ENCODE measurements at places on chromosomes 6 and 20. TPM values are rescaled to one million over a fixed set of nuclear protein-coding genes. Genes with fewer than 3 reads are reported as not detected.

DNA sequence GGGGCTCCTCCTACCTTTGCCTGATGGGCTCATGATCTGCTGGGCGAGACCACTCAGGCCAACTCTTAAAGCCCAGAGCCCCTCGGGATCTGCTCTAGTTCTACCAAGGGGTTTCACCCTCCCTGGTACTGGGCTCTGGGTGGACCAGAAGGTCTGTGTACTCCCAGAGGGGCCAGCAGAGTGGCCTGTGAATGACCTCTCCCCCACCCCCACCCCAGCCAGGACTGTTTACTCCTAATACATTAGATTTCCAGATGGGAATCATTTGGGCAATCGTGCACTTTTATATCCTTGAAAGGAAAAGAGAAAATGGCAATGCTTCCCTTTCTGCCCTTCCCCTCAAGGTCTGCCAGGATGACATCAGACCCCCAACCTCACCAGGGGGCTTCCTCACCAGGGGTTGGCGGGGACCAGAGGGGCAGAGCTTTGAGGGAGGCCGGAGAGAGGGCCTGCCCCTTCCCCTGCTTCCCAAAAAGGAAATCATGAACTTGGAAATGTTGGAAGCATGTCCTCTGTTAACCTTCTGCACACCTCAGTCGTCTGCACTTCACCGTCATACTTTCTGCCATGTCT is 37.1 kb upstream of the PMEPA1 start:
- no peak overlapping the region for H3K27ac ChIP-seq
- H3K4me3 ChIP-seq, result no peak overlapping the region
- no peaks in the 10 kb centered on the region for H3K36me3 ChIP-seq
- peaks cover 12% of the 10 kb centered on the region for H3K4me1 ChIP-seq
- H3K27me3 ChIP-seq, result peaks cover 6% of the 10 kb centered on the region

GRCh38 chr20:37800618-37801017 is 102.3 kb upstream of the VSTM2L start:
- no peaks in the 10 kb centered on the region for H3K27me3 ChIP-seq
- no peak for DNase-seq
- H3K4me1 ChIP-seq, result peaks cover 22% of the 10 kb centered on the region
- H3K27ac ChIP-seq, result no peak overlapping the region
- H3K36me3 ChIP-seq, result peaks cover 15% of the 10 kb centered on the region

DNA sequence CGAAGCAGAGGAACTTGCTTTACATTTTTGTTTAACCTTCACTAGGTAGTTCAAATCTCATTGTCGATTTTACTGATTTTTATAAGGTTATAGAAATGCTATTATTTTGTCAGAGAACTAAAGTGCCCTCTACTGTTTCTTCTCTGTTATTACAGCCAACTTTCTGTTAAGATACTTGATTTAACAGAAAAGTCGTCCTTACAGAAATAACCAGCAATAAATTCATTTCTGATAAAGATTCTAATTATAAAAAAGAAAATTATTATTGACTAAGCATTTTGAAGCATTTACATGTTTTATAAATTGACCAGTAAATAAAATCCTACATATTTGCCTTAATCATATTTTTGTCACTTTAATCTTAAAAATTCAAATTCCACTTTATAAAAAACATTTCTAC is 60.8 kb downstream of the OGFRL1 start:
- H3K27ac ChIP-seq, result no peak overlapping the region
- peak; percentile 49 for DNase-seq
- H3K36me3 ChIP-seq, result no peaks in the 10 kb centered on the region
- no peak overlapping the region for H3K4me3 ChIP-seq

Gene MYLK2
- total RNA-seq, result 0.12 TPM

GRCh38 chr20:48451401-48451800 is 376.4 kb downstream of the PREX1 start:
- no peak overlapping the region for H3K27ac ChIP-seq
- H3K27me3 ChIP-seq, result no peaks in the 10 kb centered on the region
- no peaks in the 10 kb centered on the region for H3K4me1 ChIP-seq
- H3K36me3 ChIP-seq, result no peaks in the 10 kb centered on the region
- no peak for DNase-seq

GRCh38 chr6:150713931-150714330 is 114.2 kb downstream of the PLEKHG1 start:
- H3K27me3 ChIP-seq, result no peaks in the 10 kb centered on the region
- no peaks in the 10 kb centered on the region for H3K4me1 ChIP-seq
- H3K36me3 ChIP-seq, result no peaks in the 10 kb centered on the region
- no peak overlapping the region for H3K4me3 ChIP-seq
- DNase-seq, result no peak
- H3K27ac ChIP-seq, result no peak overlapping the region

DNA sequence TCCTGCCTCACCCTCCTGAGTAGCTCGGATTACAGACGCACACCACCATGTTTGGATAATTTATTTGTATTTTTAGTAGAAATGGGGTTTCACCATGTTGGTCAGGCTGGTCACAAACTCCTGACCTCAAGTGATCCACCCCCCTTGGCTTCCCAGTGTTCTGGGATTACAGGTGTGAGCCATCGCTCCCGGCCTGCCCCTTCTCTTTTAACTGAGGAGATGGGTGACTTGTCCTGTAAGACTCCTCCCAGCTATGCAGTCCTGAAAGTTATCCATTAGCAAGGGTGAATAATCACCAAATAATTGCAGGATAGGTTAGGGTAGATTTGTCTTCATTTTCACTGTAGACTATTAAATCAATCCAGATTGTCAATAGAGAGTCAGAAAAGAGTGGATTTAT is 40.5 kb upstream of the JARID2 start:
- no peaks in the 10 kb centered on the region for H3K36me3 ChIP-seq
- no peaks in the 10 kb centered on the region for H3K4me1 ChIP-seq
- DNase-seq, result no peak
- no peaks in the 10 kb centered on the region for H3K27me3 ChIP-seq
- H3K4me3 ChIP-seq, result no peak overlapping the region

DNA sequence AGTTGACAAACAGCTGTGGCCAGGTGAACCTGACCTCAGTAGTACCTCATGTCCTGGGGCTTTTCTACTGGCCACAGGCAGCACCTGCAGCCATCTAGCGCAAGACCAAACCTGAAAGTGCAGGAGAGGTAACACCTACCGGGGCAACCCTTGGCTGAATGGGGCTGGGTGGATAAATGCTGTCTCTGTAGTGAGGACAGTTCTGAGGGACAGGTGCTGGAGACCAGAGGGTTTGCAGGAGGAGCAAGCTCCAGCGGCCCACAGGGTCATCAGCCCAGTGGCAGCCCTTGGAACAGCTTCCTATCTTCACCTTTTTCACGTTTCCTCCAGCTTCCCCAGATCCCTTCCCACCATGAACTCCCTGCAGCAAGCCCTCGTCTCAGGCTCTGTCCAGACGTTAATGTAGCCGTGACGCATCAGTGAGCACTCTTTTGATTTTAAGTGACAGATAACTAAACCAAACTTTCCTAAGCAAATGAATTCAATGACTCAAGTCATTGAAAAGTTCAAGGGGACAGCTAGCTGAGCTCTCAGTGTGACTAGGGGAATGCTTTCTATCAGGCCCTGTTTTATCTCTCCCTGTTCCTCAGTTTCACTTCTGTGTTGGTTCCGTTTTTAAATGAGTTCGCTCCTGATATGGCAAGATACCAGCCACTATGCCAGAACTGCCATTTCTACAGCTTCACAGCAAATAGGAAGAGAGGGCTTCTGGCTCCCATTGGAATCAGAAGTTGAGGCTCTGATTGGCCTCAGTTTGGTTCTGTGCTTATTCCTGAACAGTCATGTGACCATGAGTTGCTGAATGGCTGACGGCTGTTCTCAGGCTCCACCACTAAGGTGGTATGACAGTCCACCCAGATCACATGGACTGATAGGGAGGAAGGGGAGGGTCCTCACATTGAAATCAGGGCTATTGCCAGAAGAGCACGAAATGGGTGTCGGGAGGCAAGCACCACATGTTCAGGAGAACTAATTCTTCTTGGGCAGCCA is 12.1 kb upstream of the PFDN4 start:
- no peaks in the 10 kb centered on the region for H3K27me3 ChIP-seq
- H3K36me3 ChIP-seq, result no peaks in the 10 kb centered on the region
- H3K27ac ChIP-seq, result no peak overlapping the region
- H3K4me3 ChIP-seq, result no peak overlapping the region

Gene UBD
- total RNA-seq, result not detected

DNA sequence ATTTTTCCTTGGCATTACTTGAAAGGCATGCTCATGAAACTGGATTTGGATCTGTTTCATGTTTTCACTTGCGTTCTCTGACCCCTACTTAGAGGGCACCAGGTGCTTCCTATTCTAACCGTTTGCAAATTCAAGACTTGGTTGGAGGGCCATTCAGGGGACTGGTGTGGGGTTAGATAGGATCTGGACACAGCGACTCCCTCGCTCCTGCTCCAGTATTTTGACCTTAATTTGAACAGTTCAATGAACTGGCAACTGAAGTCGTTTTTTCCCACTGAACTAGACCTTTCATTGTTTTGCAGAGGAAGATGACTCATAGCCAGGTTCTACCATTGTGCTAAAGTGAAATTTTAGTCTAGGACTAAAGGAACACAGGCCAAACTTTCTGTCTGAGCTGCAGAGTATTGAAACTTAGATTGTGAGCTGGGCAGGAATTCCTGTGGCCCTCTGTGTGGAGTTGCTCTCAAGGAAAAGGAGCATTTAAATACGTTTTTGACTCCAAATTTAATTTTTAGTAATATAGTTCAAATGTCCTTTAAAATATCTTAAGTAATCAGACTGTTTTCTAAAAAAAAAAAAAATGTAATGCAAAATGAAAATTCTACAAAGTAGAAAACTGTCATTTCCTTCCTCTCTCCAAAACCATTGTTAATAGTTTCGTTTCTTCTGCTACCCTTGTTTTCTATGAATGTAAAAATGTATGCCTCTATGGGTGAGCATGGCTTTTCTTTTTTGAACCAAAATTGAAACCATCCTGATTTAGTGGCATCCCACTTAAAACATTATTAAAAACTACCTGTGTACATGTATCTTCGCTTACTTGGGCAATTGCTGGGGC is 64.8 kb downstream of the UTRN start:
- peak overlapping the region; percentile 87 for H3K27ac ChIP-seq
- no peak for DNase-seq
- H3K27me3 ChIP-seq, result no peaks in the 10 kb centered on the region
- peaks cover 83% of the 10 kb centered on the region for H3K4me1 ChIP-seq
- peak overlapping the region; percentile 17 for H3K4me3 ChIP-seq

GRCh38 chr6:3748208-3749066 is 3.1 kb downstream of the PXDC1 start:
- H3K36me3 ChIP-seq, result no peaks in the 10 kb centered on the region
- no peak overlapping the region for H3K4me3 ChIP-seq
- H3K4me1 ChIP-seq, result peaks cover 19% of the 10 kb centered on the region
- DNase-seq, result peak; percentile 54
- H3K27ac ChIP-seq, result no peak overlapping the region

Gene KCNQ2
- total RNA-seq, result not detected

Gene GTSF1L
- not detected for total RNA-seq

DNA sequence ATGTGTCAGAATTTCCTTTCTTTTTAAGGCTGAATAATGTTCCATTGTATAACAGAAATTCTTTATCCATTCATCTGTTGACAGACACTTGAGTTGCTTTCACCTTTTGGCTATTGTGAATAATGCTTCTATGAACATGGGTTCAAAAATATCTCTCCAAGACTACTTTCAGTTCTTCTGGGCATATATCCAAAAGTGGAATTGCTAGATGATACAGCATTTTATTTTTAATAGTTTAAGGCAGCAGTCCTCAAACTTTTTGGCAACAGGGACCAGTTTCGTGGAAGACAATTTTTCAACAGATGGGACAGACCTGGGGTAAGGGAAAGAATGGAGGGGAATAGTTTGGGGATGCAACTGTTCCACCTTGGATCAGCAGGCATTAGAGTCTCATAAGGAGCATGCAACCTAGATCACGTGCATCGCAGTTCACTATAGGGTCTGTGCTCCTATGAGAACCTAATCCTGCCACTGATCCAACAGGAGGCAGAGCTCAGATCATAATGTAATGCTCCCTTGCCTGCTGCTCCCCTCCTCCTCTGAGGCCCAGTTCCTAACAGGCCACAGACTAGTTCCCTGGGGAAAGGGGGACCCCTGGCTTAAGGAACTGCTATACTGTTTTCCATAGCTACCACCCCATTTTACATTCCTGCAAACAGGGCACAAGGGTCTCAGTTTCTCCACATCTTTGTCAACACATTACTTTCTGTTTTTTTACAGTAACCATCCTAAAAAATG is 239.9 kb upstream of the RNF217 start:
- no peaks in the 10 kb centered on the region for H3K27me3 ChIP-seq
- no peak for DNase-seq
- no peaks in the 10 kb centered on the region for H3K36me3 ChIP-seq
- no peak overlapping the region for H3K4me3 ChIP-seq

DNA sequence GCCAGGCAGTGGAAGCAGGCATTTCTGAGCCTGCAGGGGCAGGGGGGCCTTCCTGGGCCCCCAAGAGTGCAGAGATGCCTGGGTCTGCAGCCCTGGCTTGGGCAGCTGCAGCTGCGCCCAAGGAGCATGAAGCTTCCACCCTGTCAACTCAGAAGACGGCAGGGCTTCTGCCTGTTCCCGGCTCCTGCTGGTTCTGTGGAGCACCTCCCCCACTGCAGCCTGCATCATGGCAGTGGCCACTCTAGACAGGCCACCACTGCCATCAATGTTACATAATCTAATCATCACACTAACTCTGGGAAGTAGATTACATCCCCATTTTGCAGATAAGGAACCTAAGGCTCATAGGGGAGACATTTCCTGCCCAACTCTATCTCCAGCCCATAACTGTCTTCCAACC is 21.1 kb upstream of the TOP1 start:
- H3K27me3 ChIP-seq, result no peaks in the 10 kb centered on the region
- H3K36me3 ChIP-seq, result no peaks in the 10 kb centered on the region
- DNase-seq, result no peak
- no peak overlapping the region for H3K4me3 ChIP-seq

DNA sequence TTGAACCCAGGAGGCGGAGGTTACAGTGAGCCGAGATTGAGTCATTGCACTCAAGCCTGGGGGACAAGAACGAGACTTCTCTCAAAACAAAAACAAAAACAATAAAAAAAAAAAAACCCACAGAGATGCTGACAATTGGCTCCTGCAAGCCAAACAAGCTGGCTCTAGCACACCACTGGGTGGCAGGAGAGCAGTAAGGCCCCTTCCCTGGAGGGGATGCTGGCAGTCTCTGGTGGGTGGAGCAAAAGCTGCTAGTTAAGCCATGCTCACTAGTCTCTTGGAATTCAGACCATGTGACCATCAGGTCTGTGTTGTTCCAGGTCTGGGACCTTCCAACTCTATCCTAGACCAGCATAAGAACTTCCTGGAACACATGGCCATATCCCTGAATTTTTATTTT is 18.9 kb upstream of the DSN1 start:
- H3K27me3 ChIP-seq, result no peaks in the 10 kb centered on the region
- H3K4me1 ChIP-seq, result no peaks in the 10 kb centered on the region
- no peak overlapping the region for H3K27ac ChIP-seq
- DNase-seq, result no peak
- no peaks in the 10 kb centered on the region for H3K36me3 ChIP-seq
- no peak overlapping the region for H3K4me3 ChIP-seq

Gene SLC22A7
- not detected for total RNA-seq

GRCh38 chr20:47814632-47815415 is 29.5 kb upstream of the SULF2 start:
- H3K27me3 ChIP-seq, result no peaks in the 10 kb centered on the region
- no peak overlapping the region for H3K27ac ChIP-seq
- H3K36me3 ChIP-seq, result no peaks in the 10 kb centered on the region
- H3K4me3 ChIP-seq, result no peak overlapping the region

GRCh38 chr6:42051268-42051653 is 937 bp downstream of the TAF8 start:
- peak overlapping the region; percentile 91 for H3K27ac ChIP-seq
- H3K27me3 ChIP-seq, result no peaks in the 10 kb centered on the region

GRCh38 chr20:46021361-46022359 is 7.4 kb upstream of the SLC12A5 start:
- no peak overlapping the region for H3K27ac ChIP-seq
- no peak for DNase-seq
- peaks cover 22% of the 10 kb centered on the region for H3K4me1 ChIP-seq
- H3K36me3 ChIP-seq, result no peaks in the 10 kb centered on the region
- peaks cover 20% of the 10 kb centered on the region for H3K27me3 ChIP-seq
- H3K4me3 ChIP-seq, result no peak overlapping the region
